ENCODE measurements at places on chromosomes 12 and 14.

GRCh38 chr12:86331457-86331856 is 75.3 kb upstream of the MGAT4C start:
- no peak for DNase-seq

DNA sequence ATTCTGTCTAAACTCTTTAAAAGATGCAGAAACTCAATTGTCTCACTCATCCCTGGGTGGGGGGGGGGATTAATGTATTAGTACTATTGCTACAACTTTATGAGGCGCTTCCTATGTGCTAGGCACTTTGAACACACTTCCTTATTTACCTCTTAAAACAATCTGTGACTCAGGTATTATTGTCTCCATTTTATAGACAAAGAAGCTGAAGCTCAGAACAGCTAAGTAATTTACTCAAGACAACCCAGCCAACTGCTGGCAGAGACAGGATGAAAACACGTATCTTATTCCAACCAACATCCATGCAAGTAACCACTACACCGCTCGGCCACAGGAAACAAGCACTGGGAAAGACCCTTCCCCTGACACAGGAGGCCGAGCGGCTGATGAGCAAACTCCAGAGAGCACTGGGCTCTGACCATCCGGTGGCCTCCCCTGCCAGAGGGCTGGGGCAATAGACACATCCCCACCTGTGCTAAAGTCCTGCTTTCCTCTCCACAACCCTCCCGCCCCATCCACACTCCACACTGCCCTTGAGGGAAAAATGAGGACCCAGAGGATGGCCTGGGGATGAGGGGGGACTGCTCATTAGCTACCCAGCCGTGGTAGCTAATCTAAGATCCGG is 244.2 kb downstream of the DPF3 start:
- no peak for DNase-seq

DNA sequence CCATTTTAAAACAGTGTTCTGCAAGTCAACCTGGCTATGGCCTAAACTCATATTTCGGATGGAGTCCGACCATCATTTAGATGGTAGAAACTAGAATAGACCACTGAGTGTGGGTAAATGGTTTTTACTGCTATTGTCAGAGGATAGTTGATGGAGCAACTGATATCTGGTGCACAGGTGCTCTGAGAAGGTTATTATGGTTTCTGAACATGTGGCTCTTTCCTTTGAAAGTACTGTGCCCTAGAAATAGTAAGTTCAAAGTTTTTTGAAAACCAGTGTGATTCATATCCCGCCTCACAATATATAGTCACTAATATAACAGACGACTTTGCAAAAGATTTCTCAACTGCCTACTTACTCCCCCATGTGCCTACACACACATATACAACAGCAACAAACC is 64.4 kb upstream of the BTG1 start:
- DNase-seq = no peak

GRCh38 chr12:72792889-72793288 is 520.7 kb downstream of the TRHDE start:
- no peak for DNase-seq
